ENCODE measurements at places on chromosomes 1 and 21. TPM values are rescaled to one million over a fixed set of nuclear protein-coding genes. Genes with fewer than 3 reads are reported as not detected.

- no peak for DNase-seq
Observed at GRCh38 chr1:110540891-110541685, 22.1 kb upstream of the KCNA10 start.

DNA sequence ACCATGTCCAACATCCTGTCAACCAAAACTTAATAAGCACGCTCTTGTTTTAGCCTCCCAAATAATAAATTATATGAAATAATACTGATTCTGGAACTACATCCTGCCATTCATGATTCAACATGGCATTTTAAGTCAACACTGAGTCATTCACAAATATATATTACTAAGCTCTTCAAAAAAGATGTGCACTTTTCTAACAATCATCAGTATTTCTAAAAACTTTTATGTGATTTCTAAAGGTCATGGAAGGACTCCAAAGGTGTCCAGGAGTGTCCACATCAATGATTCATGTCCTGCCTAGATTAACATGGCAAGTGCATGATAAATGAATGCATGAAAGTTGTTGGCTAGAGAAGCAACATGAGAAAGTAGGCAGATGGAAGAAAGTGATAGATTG, 51.6 kb downstream of the NEGR1 start:
- no peak for DNase-seq

GRCh38 chr1:116095027-116095426, 16.2 kb upstream of the MAB21L3 start:
- no peak for DNase-seq

DNA sequence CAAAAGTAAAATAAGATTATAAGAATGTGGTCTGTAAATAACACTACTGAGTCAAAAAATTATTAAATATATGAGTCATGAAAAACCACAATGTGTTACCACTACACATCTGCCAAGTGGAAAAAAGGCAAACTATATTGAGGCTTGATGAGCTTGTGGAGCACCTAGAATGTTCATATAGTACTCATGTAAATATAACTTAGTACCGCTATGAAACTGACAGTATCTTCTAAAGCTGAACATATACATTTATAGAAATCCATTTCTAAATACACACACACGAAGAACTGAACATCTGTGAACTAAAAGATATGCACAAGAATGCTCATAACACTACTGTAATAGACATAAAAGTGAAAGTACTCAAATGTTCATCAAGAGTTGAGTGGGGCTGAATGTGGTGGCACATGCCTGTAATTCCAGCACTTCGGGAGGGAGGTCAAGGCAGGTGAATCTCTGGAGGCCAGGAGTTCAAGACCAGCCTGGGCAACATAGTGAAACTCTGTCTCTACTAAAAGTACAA, 18.5 kb upstream of the GBP3 start:
- no peak for DNase-seq

DNA sequence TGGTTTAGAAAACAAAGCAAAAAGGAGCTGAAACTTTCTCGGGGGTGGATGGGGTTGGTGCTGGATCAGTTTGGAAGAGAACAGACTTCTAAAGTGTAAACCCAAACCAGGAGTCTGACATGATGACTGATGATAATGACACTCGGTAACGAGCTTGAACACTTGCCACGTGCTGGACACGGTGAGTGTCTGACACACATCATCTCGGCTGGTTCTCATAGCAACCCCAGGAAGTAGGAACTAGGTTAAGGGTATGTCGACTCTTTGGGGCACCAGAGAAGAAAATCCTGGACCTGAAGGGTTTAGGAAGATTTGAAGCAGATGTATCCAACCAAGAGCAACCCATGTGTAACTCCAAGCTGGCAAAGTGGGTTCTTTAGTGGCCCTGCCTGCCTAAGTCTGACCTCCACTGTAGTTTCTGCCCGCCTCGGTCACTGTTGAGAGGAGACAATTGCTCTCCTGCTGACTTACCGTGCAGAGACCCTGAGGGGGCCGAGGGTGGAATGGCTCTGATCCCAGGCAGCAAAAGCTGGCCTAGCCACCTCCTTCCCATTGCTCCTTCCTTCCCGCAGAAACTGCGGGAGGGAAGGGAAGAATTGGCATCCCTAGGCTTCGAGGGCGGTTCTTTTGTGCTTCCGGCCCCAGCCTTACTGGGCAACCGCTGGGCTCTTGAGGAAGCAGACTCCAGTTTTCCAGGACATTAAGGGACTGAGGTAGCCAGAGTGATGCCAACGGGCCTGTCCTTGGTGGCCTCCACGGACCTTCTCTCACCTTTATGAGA, 156.0 kb downstream of the TOMM20 start:
- no peak for DNase-seq

DNA sequence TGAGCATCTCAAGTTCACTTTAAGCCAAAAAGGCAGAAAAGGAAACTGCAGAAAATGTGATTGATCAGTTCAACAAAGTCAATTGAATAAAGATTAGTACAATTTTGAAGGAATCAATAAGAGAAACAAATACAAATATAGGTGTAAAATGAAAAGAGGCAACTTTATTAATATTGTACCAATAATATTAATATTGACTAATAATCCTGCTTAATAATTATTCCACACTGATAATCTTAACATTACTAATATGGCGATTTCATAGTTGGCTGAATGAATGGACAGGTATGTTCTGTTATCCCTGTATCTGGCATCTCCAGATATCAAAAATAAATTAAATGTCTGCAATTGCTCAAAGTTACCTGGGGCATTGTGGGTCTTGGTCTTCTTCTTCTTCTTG, 61.8 kb downstream of the PRKAB2 start:
- DNase-seq, result no peak

GRCh38 chr1:228345201-228345930, 61.3 kb downstream of the TRIM11 start:
- DNase-seq, result no peak

DNA sequence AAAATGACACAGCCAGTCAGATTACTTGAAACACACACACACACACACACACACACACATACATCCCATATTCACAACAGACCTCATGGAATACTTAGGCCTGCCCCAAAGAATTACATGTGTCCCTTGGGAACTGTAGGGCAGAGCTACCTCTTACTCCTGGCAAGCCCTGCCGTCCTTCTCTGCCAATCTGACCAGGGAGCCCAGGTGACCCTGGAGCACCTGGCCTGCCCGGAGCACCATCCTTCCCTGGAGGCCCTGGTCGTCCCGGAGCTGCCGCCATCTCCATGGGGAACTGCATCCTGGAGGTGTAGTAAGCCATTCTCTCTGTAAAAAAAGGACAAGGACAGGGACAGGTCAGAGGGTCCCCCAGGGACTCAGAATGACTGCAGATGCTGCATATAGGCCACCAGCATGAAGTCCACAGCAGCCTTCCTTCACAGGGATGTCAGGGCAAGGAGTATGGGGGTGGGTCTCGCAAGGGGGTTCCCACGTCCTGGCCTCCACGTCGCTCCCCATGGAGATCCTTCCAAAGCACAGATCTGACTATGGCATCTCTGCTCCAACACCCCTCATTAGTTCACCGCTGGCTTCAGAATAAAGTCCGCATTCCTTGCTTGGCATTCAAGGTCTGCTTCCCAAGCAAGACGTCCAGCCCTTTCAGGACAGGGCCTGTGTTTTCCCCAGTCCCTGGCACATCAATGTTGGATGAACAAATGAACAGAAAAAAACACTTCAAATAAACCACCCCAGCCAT, 9.2 kb upstream of the PEF1 start:
- no peak for DNase-seq

DNA sequence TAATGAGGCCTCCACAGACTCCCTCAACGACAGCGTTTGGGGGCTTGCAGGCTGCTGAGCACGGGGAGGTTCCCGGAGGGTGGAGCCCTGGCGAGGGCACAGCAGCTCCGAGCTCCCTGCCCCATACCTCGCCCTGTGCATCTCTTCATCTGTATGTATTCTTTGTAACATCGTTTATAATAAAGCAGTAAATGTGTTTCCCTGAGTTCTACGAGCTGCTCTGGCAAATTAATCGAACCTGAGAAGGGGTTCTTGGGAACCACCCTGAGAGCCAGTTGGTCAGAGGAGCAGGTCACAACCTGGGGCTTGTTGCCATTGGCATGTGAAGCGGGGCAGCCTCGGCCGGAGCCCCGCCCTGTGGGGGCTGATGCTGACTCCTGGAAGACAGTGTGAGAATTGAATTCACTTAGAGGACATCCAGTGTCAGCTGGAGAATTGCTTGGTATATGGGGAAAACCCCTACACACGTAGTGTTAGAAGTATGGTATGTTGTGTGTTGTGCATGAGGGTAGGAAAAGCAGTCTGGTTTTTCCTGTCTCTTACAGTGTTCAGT, 11.5 kb downstream of the SLC37A1 start:
- DNase-seq, result no peak

DNA sequence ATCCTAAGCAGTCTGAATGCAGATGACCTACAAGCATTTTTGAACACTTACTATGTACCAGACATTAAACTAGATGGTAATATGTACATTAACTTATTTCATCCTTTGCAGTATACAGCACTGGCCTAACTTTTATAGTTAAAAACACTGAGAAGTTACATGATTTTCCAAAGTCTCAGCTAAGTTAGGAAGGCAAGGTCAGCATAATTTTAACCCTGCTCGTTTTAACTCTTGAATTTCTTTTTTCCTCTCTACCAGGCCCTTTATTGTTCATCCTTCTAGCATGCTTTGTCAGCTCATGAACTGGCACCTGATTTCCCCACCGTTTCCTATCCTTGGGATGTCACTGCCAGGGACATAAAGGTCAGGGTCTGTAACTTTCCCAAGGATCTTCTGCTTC, 76.9 kb upstream of the ZC3H11B start:
- no peak for DNase-seq

DNA sequence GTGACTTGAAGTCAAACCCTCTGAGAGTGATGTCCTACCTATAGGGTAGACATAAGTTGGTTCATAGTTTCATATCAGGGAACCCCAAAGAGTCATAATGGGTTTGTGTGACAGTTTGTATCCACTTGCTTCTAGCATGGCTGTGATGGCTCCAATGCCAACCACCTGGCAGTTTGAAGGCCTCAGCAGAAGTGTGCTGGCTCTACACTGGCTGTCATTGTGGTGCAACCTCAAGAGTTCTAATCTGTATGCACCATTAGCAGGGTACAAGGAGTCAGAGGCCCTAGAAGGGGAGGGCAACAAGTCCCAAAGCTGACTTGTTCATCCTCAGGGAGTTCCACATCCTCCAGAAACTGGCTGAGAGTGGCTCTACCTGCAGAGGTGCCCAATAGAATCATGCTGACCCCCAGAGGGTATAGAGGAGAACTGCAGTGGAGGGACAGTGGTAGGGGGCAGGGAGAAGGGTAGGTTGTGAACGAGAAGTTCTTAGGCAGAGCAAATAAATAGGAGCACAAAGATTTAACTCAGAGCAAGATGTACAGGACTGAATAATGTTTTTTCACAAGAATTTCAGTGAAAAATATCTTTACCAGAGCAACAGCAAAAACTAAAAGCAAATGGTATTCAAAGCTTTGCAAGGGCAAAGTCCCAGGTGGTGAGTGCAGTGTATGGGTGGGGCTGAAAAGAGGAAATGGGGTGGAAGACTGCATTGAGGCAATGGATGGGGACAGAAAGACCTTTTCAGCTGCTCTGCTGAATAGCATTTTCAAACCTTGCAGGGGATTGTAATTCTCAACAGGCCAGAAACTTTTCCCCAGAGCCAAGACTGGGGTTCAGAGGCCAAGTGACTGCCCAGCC, 3.2 kb downstream of the FCRL2 start:
- no peak for DNase-seq

The GBP3 gene
- 14.2 TPM for polyA plus RNA-seq

The NBPF6 gene
- polyA plus RNA-seq, result not detected

The PPIAL4G gene
- 0.13 TPM for polyA plus RNA-seq

The IFI44 gene
- polyA plus RNA-seq, result 21.8 TPM

The CD101 gene
- polyA plus RNA-seq, result 3.6 TPM

The C1orf115 gene
- polyA plus RNA-seq, result 24.4 TPM

The DMRTA2 gene
- not detected for polyA plus RNA-seq

All from left kidney (tissue), 8 donors.